ENCODE measurements at places on chromosomes 5 and 9.
A peak's percentile ranks its signal among the peaks of the same experiment; 100 is the strongest.

DNA sequence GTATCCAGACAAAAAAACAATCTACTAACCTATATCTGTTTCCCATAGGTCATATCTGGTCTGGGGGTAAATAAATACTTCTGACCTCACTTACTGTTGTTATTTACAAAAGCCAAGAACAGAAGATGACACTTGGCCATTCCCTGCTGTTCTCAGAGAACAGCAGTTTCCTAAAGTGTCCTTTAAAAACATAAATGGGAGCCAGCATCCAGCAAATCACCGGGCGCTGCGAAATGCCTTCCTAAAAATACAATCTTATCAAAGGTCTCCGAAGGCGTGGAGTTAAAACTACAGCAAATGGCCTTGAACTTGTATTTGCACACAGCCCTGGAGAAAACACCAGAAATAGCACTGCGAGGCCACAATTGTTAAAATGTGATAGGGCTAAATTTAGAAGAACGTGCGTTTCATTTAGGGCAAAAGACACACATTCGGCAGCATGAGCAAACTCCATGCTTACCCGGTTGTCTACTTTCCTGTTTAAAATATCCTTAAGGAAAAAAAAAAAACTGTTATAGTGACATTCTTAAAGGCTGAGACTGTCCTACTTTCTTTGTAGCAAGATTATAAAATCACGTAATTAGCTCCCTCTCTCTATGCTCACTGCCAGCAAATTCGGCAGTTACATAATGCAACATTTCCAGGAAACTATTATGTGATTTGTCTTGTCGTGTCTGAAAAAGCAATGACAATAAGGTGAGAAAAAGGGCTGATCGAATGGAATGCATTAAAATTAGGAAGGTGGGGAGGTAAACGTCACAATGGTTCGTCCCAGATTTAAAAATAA, 1.5 kb downstream of the NFIL3 start:
- DNase-seq: no peak

DNA sequence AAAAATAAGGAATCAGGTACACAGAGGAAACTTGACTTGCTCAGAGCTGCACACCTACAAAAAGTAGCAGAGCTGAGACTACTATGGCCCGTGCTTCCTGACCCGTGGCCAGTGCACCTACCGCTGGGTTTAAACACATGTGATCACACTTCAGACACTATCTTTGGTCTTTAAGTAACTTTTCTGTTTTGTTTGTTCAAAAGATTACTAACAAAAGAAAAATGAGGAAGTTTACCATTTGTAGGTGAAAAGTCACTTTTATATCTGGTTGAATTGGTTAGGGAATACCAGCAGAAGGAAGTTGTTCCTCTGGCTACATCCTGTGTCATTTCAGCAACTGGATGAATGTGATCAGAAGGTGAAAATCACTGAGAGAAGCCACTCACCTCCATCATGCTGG, 6.5 kb upstream of the SYK start:
- DNase-seq: no peak

DNA sequence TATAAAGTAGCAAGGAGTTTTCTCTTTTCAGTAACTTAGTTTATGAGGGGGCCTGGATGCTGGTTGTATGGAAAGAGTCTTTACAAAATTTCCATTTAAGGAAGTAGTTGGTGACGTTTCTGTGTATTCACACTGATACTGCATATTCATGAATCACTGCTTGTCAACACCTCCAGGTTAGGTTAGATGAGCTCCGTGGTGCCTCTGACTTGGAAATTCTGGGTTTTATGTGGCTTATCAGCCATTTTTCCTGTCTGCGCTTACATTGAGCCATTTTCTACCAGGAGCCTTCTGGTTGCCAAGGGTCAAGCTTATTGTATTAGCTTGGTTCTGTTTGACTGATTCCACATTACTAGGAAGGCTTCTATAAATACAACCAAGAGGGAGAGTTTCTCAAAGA, 128.3 kb downstream of the SLC28A3 start:
- no peak for DNase-seq

DNA sequence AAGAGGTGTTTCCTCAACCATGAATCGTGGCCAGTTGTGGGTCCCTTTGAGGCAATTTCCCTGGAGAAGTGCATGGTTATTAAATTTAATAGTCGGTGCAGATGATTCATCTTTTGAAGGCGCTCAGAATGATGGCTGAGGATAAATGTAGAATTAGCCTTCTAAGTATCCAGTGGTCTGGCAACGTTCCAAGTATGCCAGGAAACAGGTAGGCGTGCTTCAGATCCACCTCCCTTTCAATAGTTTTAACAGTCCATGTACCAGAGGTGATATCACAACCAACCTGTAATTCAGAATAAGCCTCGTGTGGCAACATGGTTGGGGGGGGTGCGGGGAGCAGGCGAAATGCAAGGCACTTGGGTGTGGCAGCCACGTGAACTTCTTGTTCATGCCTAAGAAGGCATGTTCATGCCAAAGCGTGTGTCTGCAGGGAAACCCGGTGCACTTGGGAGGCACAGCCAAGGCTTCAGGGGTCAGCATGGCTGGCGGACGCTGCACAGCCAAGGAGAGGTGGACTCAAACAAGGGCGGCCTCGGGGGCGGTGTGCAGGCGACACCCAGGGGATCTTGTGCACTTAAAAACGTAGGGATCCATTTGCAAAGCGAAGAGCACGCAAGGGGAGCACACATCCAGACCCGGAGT, 5.2 kb upstream of the NKD2 start:
- peak; percentile 31 for DNase-seq

DNA sequence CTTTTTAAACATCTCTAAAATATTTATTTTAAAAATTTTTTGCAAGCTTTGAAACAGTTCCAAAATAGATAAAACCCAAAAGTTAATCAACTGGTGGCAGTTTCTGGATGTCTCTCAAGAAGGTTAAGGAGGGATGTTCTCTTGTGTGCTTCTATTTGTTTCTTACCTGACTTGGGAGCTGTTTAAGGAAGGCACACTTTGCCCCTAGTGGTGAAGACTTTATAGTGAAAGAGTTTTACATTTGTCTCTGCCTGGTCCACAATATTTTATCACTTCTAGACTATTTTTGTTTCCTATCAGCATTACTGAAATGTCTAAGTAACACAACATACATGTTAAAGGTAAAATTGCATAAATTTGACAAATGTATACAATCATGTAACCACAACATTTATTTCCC, 552.8 kb downstream of the SEMA5A start:
- DNase-seq: no peak

- no peak for DNase-seq
Observed at GRCh38 chr9:587527-587926, 254.0 kb upstream of the DMRT1 start.

- no peak for DNase-seq
Observed at GRCh38 chr5:89395111-89395510, 512.1 kb upstream of the MEF2C start.

GRCh38 chr9:75210215-75210614, 121.9 kb downstream of the OSTF1 start:
- DNase-seq: no peak

DNA sequence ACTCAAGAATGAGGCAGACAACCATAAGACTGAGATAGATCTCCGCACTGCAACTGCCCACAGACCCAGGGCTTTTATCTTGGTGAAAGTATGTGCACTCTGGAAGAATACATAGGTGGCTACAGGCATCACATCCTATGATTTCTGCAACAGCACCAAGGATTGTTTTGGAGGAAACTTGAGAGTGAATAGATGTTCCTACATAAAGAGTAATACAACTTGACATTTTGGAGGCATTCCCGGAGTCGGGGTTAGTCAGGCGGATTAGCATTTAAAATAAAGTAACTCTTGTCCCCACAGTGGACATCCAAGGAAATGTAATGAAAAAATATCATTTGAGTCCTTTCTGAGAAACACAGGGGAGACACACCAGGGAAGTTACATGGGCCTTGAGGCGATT, 26.7 kb downstream of the TMEM174 start:
- no peak for DNase-seq

DNA sequence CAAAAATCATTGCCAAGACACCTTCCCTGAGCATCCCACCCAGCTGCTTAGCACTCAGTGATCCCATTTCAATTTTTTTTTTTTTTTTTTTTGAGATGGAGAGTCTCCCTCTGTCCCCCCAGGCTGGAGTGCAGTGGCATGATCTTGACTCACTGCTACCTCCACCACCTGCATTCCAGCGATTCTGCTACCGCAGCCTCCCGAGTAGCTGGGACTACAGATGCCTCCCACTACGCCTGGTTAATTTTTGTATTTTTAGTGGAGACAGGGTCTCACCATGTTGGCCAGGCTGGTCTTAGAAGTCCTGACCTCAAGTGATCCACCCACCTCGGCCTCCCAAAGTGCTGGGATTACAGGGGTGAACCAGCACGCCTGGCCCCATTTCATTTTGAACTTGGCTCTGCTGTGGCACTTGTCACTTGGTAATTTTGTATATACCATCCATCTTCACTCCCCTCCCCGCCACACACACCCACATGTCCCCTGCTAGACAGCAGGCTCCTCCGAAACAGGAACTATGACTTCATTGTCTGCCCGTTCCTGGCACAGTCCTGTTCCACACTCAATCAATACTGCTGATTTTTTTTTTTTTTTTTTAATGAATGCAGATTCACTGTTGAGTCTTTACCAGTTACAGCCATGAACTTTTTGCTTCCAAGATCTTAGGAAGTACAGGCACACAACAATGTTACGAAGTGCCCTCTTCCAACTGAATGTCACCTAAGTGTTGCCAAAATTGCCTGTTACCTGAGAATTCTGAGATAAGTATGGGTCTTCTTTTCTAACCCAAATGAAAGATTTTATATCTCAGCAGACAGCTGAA, 17.3 kb upstream of the ZBTB34 start:
- DNase-seq: no peak

GRCh38 chr9:132242621-132243155, 80.8 kb downstream of the NTNG2 start:
- no peak for DNase-seq

- no peak for DNase-seq
Observed at GRCh38 chr9:14317667-14318320, 3.9 kb upstream of the NFIB start.

DNA sequence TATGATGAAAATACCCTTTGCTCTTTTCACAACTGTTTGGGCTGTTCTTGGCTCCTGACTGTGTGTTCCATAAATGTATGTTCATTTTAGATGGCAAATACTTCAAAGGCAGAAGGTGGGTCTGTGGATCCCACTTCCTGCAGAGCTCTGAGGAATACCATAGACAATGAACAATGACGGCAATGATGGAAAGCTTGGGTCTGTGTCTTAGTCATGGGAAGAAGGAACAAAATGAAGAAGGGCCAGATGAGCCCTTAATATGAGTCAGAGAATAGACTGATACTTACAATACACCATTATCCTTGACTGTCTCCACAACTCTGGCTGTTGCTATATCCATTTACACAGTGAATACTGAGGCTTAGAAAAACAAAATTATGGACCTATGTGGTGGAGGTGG, 126.0 kb downstream of the SLIT3 start:
- DNase-seq: no peak

DNA sequence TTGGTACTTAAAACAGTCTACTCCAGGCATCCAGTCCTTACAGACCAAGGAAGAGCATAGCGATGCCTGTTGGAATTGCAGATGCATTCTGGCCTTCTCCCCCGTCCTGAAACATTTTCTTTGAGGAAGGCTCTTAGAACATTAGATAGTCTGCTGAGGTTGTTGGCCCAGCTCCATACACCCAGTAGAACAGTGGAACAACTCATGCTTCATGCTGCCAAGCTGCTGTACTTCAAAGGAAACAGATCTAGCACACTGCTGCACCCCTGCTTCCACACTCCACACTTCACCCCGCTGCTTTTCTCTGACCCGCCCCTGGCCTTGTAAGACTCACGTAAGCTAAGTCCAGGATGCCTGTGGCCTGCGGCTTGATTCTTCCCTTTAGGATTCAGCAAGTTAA, 33.4 kb upstream of the NCS1 start:
- DNase-seq: no peak

- peak; percentile 18 for DNase-seq
Observed at GRCh38 chr5:135140446-135141204, 106.6 kb upstream of the PITX1 start.

GRCh38 chr5:19855931-19856330, 132.1 kb downstream of the CDH18 start:
- no peak for DNase-seq

GRCh38 chr9:33461492-33461891, 12.2 kb downstream of the NOL6 start:
- no peak for DNase-seq

DNA sequence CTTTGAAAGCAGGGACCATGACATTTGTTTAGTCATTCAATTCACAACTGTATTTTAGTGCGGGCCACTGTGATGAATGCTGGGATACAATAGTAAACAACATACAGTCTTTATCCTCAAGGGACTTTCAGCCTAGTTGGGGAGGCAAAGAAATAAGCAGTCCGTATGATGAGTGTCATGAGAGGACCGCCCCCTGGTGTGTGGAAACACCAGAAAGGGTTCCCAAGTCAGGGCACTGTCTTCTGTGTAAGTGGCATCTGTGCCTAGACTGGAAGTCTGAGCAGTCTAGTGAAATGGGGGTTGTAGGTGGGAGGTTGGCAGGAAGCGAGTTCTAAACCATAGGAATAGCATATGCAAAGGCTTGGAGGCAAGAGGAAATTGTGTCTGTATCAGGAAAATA, 6.8 kb downstream of the C9orf43 start:
- no peak for DNase-seq

DNA sequence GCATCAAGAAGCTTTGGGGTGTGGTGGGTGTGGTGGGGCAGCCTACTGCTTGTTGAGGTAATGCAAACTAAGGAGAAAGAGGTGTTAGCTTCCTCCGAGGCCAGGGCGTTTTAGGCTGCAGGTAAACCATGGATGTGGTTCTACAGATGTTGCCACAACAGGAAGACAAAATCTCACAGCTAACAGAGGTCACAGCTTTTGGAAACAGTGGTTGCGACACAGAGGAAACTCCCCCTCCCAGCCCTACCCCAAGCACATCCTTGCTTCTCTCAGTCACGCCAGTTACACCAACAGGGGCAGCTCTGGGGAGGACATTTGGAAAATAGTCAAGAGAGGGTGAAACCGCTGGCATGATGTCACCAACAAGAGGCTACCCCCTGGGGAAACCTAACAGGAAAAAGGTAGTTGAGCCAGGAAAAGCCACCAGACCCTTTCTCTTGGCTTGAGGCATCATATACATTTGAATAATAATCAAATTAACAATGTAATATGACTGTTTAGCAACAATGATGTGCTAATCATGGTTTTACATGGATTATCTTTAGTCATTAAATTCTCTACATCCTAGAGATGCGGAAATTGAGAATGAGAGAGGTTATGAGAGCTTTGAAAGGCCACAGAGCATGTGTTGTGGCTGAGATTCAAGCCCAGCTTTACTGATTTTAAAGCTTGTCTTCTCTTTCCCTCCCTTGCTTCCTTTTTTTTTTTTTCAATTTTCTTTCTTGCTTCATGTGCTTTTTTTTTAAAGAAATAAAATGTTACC, 82.2 kb upstream of the IL12B start:
- DNase-seq: peak; percentile 88

Measured in CD4-positive, alpha-beta T cell treated with Interleukin-17A for 1 hour (primary cell).